CD8-positive, alpha-beta memory T cell (primary cell): ENCODE measurements at places on chromosomes 13 and 19.

DNA sequence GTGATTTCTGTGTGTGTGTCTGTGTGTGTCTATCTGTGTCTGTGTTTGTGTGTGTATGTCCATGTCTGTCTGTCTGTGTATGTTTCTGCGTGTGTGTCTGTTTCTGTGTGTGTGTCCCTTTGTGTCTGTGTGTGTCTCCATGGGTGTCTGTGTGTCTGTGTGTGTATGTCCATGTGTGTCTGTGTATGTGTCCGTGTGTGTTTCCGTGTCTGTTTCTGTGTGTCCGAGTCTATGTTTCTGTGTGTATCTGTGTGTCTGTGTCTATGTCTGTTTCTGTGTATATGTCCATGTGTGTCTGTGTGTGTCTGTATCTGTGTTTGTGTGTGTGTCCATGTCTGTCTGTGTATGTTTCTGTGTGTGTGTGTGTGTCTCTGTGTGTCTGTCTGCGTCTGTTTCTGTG lies 276.3 kb upstream of the SOX1 start:
- no peak for DNase-seq

DNA sequence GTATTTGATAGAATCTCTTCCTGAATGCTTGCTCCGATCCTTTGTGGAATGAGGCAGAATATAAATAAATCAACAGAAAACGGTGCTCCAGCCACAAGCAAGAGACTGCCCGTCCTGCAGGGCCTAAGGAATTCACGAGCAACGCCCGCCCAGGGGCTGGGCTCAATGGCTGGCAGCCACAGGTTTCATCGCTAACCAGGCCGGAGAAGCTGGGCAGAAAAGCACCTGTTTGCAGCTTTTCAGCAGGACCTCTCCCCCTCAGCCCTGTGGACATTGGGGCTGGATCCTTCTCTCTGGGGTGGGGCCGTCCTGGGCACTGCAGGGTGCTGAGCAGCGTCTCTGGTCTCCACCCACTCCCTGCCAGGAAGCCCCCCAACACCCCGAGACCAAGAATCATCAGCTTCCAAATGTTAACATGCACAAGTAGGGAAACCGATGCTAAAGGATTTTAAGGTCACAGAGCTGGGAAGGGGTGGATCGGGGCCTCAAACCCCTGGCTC lies 102.5 kb downstream of the GADD45B start:
- DNase-seq = no peak

DNA sequence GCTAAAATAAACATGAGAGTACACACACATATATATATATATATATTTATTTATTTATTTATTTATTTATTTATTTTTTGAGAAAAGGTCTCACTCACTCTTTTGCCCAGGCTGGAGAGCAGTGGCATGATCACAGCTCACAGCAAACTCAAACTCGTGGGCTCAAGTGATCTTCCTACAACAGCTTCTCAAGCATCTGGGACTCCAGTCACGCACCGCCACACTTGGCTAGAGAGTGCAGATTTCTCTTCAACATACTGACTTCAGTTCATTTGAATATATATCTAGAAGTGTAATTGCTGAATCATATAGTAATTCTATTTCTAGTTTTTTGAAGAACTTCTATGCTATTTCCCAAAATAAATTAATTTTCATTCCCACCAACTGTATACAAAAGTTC lies 1711.8 kb downstream of the SLITRK5 start:
- no peak for DNase-seq

GRCh38 chr19:34230820-34231219 lies 23.5 kb upstream of the GARRE1 start:
- DNase-seq = no peak

DNA sequence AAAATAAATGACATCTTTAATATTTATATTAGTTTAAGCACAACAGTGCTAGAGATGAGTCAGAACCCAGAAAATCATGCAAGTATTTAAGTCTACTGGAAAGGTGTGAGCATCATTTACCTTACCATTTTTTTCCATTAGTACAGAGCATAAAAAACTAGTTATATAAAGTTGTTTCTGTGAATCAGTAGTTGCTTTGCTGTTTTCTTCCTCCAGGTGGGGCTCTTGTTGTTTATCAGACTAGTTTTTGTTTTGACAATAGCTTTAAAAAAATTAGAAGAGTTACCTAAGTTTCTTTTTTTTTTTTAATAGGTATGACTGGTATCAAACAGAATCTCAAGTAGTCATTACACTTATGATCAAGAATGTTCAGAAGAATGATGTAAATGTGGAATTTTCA lies 12.7 kb downstream of the SUGT1 start:
- DNase-seq = no peak

DNA sequence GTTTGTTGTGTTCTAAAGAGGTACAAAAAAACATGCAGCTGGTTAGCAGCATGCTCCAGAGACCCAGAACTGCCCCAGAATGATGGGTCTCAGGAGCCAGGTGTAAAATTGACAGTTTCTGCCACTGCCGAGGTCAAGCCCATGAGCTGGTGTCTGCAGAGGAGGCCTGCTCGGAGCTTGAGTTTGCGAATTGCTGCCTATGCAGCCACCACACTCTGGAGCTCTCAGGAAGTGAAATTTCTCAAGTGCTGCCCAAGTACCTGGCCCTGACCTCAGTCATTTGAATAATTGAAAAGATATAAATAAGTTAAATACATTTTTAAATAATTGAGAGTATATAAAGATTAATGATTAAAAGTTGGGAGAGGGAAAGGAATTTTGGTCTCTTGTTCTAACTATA lies 66.4 kb downstream of the ZAR1L start:
- no peak for DNase-seq

DNA sequence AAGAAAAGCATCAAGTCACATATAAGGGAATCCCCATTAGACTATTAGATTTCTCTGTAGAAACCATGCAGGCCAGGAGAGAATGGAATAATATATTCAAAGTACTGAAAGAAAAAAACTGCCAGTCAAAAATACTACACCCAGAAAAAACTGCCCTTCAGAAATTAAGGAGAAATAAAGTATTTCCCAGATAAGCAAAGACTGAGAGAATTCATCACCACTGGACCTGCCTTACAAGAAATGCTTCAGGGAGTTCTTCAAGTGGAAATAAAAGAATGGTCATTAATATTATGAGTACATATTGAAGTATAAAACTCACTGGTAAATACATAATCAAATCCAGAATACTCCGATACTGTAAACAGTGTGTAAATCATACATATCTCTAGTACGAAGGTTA lies 35.9 kb downstream of the VWA8 start:
- no peak for DNase-seq

GRCh38 chr19:13098277-13099072 lies 4.2 kb downstream of the LYL1 start:
- no peak for DNase-seq

DNA sequence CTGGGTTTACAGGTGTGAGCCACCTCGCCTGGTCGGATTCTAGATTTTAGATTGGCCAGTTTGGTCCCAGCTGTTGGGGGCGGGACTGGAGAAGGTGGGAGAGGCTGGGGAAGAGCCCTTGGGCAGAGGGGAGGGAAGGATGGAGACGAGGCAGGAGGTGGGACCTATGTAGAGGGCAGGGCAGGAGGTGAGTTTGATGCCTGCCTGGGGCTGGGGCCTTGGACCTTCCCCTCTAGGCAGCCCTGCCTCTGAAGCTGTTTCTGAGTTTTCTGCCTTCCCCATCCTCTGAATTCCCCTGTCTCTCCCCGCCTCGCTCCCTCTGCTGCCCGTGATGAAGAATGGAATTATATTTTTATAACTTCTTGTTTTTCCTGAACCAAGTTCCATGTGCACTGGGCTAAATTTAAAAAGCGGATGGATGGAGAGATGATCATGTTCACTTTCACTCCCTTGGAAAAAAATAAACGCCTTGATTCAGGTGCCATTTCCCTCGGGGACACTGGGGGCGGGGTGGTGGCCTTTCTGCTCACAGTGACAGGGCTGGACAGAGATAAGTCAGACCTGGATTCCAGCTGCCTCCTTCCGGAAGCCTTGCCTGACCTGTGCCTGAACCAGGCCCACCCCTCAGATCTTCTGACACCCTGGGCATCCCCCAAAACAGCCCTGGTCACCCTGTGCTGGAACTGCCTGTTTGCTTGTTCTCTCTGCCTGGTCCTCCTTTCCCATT lies 16.5 kb upstream of the TNFAIP8L1 start:
- no peak for DNase-seq

- no peak for DNase-seq
Observed at GRCh38 chr19:17074634-17075034, 618 bp downstream of the HAUS8 start.

GRCh38 chr13:19597523-19597922 lies 35.9 kb upstream of the MPHOSPH8 start:
- no peak for DNase-seq

DNA sequence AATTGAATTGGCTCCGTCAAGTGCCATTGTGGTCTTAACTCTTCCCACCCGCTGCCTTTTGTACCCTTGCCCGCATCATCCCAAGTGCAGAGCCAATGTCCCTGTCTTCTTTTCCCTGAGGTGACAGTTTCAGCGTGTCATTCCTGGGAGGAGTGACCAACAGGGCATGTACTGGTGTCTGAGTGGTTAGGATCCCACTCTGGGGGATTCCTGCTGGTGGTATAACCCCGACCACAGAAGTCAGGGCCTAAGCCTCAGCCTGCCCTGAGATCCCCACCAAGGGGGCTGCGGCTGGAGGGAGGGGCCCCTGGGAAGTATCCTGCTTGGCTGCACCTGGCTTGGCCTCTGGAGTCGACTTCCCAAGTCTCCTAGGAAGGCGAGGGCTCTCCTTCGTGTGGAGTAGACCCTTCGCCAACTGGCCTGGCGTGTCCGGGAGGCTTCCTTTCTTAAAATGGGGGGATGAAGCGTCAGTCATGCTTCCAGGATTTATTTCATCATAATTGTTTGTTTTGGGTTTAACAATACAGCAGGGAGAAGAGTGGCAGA lies 40.6 kb downstream of the NFIX start:
- no peak for DNase-seq

- no peak for DNase-seq
Observed at GRCh38 chr13:86976521-86977324, 694.4 kb upstream of the SLITRK5 start.

GRCh38 chr13:111219950-111220349 lies 100.5 kb upstream of the TEX29 start:
- no peak for DNase-seq

DNA sequence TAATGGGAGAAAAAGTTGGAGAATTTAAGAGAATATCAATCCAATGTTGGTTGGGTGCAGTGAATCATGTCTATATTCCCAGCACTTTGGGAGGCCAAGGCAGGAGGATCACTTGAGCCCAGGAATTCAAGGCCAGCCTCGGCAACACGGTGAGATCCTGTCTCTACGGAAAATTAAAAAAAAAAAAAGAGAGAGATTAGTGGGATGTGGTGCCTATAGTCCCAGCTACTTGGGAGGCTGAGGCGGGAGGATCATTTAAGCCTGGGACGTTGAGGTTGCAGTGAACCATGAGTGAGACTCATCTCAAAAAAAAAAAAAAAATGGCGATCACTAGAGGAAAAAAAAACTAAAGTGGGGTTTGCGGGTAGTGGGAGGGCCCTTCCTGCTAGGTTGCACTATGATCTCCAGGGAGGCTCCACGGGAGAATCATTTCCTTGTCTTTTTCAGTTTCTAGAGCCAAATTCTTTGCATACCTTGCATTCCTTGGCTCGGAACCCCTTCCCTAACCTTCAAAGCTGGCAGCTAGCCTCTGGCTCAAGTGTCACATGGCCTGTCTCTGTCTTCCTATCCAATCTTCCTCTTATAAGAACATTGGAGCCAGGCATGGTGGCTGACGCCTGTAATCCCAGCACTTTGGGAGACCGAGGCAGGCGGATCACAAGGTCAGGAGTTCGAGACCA lies 5.8 kb upstream of the ERCC2 start:
- DNase-seq = no peak

- no peak for DNase-seq
Observed at GRCh38 chr13:72657379-72657778, 70.0 kb downstream of the MZT1 start.

DNA sequence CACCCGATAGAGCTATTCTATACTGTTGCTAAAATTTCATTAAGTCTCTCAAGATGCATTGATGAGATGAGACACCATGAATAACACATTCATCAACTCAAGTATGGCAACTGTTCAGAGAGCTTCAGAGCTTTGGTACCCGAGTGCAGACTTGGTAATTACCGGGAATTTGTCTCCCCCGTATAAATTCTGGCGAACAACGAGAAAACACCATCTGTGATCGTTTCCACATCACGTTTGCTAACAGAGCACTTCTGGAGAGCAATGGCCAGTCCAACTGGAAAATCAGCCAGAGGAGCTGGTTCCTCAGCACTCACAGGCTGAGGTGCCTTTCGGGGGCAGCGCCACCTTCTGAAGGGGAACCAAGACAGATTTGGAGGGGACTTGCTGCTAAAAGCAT lies 40.2 kb downstream of the SUGP2 start:
- no peak for DNase-seq

DNA sequence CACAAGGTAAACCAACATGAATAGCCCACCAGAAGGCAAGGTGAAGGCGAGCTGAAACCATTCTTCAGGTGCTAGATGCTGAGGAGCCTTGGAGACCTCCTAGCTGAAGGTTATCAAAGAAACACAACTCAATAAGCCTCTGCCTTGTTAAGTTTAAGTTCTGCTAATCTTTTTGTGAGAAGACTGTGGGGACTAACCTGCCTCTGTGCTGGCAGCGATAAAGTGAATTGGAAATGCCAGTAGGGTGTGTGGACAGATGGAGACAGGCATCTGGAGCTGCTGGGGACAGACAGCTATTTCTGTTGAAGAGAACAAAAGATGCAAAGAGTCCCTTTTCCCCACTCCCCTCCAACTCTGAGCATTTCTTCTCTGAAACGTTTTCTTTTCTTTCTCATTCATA lies 33.5 kb upstream of the FLT1 start:
- DNase-seq = no peak

GRCh38 chr13:67235265-67235664 lies 5.1 kb upstream of the PCDH9 start:
- no peak for DNase-seq

- DNase-seq = no peak
Observed at GRCh38 chr13:19052931-19053330, 128.7 kb downstream of the TUBA3C start.

- no peak for DNase-seq
Observed at GRCh38 chr19:12647490-12648071, 19.0 kb downstream of the MAN2B1 start.

DNA sequence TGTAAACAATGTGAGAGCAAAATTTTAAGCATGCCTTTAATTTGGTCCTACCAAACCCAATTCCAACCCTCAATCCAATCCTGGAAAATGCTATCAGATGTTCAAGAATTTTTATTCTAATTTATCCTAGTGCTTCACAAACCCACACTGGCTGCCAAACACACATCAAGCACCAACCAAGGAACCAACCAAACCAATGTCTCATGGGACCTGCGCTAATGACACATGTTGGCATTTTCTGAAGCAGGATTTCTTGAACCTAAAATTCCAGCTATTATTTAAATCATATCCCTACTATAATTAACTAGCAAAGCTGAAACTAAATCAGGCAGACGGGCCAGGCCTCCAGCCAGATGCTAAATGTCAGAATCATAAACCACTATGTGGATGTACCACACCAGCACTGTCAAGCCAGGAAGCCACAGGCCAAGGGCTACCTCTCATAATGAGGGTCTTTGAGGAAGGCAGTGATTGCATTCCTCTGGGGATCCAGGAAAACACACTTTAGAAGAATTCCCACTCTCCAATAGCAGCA lies 5.8 kb downstream of the LATS2 start:
- no peak for DNase-seq

- DNase-seq = no peak
Observed at GRCh38 chr13:45548281-45548680, 67.3 kb downstream of the ERICH6B start.

- no peak for DNase-seq
Observed at GRCh38 chr13:53214433-53214832, 185.8 kb downstream of the OLFM4 start.

- DNase-seq = no peak
Observed at GRCh38 chr13:87274209-87274819, 396.9 kb upstream of the SLITRK5 start.

GRCh38 chr19:15042003-15042402 lies 7.3 kb upstream of the CASP14 start:
- DNase-seq = no peak
